Osteocyte (in vitro differentiated cells): ENCODE measurements at places on chromosomes 7 and 10. TPM values are rescaled to one million over a fixed set of nuclear protein-coding genes. Genes with fewer than 3 reads are reported as not detected.

Gene VWA2
- total RNA-seq = not detected in 2 replicates

Gene HOXA5
- not detected in 2 replicates for total RNA-seq

Gene ANK3
- total RNA-seq = 21.2 and 22.0 TPM in 2 replicates

Gene RPEL1
- not detected in 2 replicates for total RNA-seq

GRCh38 chr10:84599254-84599653 is 270.9 kb downstream of the CCSER2 start:
- H3K36me3 ChIP-seq = no peaks in the 10 kb centered on the region
- H3K4me1 ChIP-seq = no peaks in the 10 kb centered on the region
- DNase-seq = peak; percentile 21
- peaks cover 4% of the 10 kb centered on the region for H3K27me3 ChIP-seq
- H3K27ac ChIP-seq = no peak overlapping the region
- no peak overlapping the region for H3K4me3 ChIP-seq

GRCh38 chr7:94301024-94301586 is 93.6 kb upstream of the COL1A2 start:
- H3K27me3 ChIP-seq = no peaks in the 10 kb centered on the region
- peak overlapping the region; percentile 95 for H3K27ac ChIP-seq

GRCh38 chr7:77335581-77335980 is 80.6 kb downstream of the GSAP start:
- no peak overlapping the region for H3K4me3 ChIP-seq
- DNase-seq = no peak
- H3K4me1 ChIP-seq = peaks cover 5% of the 10 kb centered on the region
- H3K27me3 ChIP-seq = no peaks in the 10 kb centered on the region
- H3K36me3 ChIP-seq = no peaks in the 10 kb centered on the region

GRCh38 chr10:33421789-33422462 is 87.5 kb upstream of the NRP1 start:
- no peaks in the 10 kb centered on the region for H3K36me3 ChIP-seq
- H3K4me1 ChIP-seq = peaks cover 19% of the 10 kb centered on the region
- no peak for DNase-seq

DNA sequence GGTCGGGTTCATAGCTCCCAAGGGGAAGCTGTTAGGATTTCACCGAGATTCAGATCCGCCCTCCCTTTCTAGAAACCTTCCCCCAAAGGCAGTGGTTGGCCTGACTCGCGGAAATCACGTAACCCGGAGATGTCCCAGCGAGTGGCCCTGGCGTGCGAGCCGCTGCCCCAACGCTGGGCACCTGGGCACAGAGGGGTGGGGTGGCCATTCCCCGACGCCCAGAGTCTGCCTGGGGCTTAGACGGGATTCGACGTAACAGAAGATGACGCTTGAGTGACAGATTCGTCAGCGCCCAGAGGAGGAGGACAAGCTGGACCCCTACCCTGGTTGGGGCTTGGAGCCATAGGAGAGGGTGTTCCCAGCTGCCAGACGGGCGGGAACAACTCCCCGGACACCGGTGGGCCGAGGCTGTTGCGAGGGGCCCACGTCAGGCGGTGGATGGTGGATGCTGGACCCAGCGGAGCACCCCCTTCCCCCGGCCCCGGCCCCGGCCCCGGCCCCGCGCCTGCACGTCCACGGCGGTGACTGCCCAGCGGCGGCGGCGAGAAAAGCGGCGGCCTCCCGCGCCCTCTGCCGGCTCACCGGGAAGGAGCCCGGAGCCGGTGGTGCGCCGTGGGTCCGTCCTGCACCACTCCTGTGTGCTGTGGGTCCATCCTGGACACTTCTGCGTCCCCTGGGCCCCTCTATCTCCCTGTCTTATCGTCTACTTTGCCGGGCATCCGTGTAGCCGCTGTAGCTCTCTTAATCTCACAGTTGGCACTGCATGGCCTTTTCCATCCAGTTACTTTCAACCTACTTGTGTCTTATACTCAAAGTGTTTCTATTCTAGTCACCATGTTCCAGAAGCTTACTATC is 35.4 kb upstream of the KNDC1 start:
- H3K27me3 ChIP-seq = no peaks in the 10 kb centered on the region
- H3K4me3 ChIP-seq = no peak overlapping the region
- no peak for DNase-seq
- no peaks in the 10 kb centered on the region for H3K36me3 ChIP-seq
- H3K4me1 ChIP-seq = no peaks in the 10 kb centered on the region
- no peak overlapping the region for H3K27ac ChIP-seq

DNA sequence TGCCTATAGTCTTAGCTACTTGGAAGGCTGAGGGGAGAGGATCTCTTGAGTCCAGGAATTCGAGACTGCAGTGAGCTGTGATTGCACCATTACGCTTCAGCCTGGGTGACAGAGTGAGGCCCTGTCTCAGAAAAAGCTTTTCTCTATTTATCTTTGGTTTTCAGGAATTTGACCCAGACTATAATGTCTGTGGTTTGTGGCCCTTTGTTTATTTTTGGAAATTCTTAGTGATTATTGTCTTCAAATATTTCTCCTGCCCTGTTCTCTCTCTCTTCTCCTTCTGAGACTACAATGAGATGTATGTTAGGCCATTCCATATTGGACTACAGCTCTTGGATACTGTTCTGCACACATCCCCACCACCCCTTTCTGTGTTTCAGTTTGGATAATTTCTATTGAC is 4.7 kb downstream of the MUC12 start:
- no peak for DNase-seq
- H3K36me3 ChIP-seq = no peaks in the 10 kb centered on the region
- no peak overlapping the region for H3K27ac ChIP-seq
- H3K27me3 ChIP-seq = peaks cover 20% of the 10 kb centered on the region

DNA sequence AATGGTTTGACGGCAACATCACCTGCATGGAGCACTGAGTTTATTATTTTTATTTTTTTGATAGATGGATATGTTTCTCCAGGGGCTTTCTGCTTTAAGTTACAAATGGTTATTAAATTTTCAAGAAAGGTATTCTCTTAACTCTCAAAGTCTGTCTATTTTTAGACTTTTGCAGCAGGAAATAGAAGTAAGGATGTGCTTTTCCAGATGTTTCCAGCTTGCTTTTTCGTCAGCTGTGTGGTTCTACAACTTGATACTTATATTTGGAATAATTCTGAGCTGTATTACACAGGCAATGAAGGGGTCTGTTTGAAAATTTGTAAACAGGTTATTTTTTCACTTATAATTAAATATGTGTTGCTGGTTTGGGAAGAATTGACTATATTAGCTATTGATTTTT is 69.0 kb downstream of the CACNB2 start:
- no peak overlapping the region for H3K4me3 ChIP-seq
- no peak for DNase-seq
- H3K4me1 ChIP-seq = peaks cover 2% of the 10 kb centered on the region

DNA sequence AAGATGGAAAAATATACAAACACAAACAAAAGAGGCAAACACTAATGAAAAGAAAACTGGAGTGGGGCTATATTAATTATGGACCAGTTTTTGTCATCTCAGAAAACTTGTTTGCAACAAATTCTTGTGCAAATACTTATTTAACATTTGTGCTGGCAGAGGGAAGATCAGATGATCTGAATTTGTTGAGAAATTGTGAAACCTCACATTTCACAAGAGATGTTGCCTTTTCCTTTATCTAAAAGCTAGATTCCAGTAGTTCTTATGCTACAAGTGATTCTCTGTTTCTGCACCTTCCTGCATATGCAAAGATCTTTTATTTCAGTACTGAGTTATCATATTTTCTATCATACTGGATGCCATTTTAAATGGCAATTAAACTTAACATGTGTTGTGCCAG is 320.7 kb downstream of the SUGCT start:
- no peak overlapping the region for H3K4me3 ChIP-seq
- H3K36me3 ChIP-seq = peaks cover 2% of the 10 kb centered on the region
- no peak for DNase-seq
- H3K27me3 ChIP-seq = no peaks in the 10 kb centered on the region

DNA sequence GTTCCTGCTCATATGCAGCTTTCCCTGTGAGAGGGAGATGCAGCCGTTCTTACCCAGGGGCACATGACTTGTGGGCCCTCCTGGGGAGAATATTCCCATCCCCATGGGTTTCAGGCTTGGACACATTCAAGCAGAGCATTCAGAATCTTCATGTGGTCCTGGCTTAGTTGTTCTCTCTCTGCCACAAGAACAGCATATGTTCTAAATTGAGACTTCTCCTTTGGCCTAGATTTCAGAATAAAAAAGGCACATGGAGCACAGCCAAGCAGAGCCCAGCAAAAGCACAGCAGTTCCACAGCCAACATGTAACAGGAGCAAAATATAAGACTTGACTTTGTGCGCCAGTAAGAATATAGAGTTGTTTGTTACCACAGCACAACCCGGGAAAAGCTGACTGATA is 306.4 kb upstream of the MYO3A start:
- DNase-seq = no peak
- H3K36me3 ChIP-seq = no peaks in the 10 kb centered on the region
- H3K4me1 ChIP-seq = no peaks in the 10 kb centered on the region
- no peaks in the 10 kb centered on the region for H3K27me3 ChIP-seq

GRCh38 chr7:4769761-4770160 is 5.7 kb upstream of the AP5Z1 start:
- no peaks in the 10 kb centered on the region for H3K27me3 ChIP-seq
- no peak overlapping the region for H3K27ac ChIP-seq
- no peak for DNase-seq
- H3K4me3 ChIP-seq = no peak overlapping the region
- peaks cover 11% of the 10 kb centered on the region for H3K4me1 ChIP-seq
